ENCODE measurements at places on chromosomes 6 and 20.

DNA sequence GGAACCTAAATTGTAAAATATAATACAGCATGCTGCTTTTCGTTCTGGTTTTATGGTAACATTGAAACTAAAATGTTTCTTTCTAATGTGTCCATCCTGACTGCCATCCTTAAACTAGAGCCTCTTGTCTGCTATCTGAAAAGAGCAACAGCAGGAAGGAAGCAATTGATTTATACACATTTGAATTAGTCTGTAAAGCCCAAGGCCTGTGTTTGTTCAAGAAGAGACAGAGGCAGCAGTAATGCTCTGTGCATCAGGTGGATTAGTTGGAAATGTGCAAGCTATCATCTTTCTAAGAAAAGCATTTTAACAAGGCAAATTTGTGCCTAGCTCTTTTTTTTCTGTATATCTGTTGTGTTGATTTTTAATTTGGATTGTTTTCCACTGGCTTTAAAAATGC, 128.6 kb downstream of the SCAF8 start:
- DNase-seq: no peak

GRCh38 chr6:41784581-41785171, 2.8 kb upstream of the TOMM6 start:
- DNase-seq: no peak

DNA sequence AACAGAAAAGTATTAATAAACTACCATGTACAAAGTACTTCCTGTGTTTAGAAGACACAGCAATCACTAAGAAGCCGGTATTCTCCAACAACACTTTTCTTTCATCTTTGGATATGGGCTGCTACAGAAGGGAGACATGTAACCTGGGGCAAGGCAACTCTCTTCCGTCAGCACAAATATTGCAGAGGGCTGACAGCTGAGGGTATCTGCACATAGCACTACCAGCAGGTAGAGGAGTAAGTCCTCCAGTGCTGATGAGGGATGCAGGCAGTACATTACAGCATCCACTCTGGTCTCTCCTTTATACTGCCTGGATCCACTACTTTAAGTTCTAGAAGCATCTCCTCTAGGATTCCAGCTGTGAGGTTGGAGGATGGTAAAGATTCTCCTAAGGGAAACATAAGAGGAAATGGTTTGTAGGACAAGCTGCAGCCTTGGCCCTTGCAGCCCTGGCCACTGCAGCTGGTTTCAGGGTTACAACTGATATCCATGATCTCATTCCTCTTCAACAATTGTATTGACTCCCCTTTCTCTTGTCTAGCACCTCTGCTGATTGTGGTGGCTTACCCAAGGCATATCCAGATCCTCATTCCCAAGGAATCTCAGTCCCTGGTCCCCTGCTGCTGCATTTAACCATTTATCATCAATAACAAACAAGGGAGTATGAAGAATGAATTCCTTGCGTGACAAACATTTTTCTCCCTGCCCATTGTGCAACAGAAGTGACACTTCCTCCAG, 110.7 kb upstream of the ADGRF1 start:
- no peak for DNase-seq

DNA sequence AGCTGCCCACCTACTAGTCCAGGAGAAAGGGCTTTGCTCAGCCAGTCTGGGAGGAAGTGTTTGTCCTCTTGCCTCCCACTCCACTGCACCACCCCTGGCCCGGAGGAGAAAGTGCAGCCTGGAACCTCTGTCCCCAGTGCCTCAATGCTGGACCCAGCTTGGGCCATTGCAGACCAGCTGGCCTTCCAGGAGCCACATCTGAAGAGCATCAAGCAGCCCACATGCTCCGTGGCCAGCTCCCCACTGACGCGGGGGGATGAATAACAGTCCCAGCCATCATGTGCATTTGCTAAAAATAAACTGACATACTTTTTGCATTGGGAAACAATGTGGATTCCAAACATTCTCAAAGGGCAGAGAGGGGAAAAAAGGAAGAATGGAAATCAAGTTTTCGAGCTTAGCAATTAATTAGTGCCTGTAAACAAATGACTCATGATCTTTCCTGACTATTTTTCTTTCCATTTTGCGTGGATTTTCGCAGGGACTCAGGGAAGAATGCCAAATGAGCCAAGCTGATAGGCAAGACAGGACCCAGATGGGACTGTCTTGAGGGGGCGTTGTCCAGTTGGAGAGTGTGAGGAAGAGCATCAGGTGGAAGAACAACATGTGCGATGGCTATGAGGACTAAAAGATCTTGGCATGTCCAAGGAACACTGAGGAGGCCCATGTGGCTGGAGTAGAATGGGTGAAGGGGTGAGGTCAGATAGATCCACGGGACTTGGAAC, 34.1 kb downstream of the CEBPB start:
- DNase-seq: no peak

- DNase-seq: no peak
These were observed 165.1 kb upstream of the SLC24A3 start for GRCh38 chr20:19047040-19047950.

DNA sequence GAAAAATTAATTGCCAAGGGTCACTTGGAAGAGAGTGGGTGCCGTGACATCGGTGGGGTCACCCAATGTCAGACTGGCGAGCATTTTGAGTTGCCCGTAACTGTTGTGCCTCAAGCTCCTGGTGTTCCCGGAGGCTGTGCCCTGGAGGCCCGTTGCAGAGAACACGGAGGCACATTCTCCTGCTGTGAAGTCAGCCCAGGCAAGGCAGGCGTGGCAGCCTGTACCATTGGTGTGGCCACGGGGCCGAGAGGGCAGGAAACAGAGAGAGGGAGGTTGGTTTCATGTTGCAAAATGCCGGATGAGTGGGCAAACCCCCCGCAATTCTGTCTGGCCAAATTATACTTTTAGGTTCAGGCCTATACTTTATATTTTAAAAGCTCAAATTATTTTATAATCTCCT, 81.2 kb downstream of the THBS2 start:
- DNase-seq: no peak

DNA sequence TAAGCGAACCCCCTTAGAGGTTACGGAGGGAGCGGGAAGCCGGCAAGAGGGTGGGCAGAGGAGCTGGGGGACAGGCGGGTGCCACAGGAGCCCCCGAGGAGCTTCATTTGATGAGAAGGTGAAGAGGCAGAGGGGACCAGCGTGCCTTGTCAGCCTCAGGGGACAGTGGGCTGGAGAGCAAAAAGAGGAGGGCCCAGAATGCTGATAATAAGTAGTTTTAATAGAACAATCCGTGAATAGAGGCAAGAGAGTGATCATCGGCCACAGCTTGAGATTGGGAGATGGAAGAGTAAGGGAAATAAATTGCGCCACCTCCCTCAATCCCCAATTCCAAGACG, 1.3 kb downstream of the COL19A1 start:
- DNase-seq: no peak

GRCh38 chr6:149033454-149033853, 284.1 kb upstream of the TAB2 start:
- DNase-seq: no peak

GRCh38 chr20:50861012-50861411, 66.2 kb downstream of the BCAS4 start:
- no peak for DNase-seq

DNA sequence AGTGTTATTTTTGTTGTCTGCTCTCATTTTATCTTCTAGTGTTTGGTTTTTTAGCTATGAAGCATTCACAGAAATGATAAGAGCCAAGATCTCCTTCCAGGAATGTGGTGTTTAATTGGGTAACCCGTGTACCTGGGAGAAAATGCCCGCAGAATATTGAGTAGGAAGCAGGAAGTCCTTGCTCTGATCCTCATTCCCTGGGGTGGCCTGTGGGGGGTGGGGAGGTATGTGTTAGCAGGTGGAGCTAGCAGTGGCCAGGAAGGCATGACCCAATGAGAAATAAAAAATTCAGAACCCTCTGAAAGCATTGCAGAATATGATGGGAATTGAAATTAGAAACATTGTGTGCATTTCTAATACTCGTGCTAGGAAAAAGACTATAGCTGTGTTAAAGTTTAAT, 100.8 kb downstream of the DTD1 start:
- DNase-seq: no peak

GRCh38 chr6:133047065-133047665, 194.0 kb upstream of the EYA4 start:
- no peak for DNase-seq

DNA sequence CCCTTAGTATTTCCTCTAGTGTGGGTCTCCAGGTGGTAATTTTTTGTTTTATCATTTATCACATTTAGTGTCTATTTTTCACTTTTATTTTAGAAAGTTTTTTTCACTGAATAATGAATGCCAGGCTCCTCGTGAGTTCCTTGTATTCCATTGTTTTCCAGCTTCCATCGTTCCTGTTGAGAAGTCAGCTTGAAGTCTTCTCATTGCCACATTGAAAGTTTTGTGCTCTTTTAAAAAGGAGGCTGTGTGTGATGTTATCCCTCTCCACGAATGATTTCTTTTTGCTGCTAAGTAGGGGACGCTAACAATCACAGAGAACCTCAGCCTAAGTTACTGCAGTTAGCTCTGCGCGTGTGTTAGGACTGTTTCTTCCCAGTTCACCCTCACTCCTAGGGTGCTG, 194.5 kb downstream of the TAF4 start:
- no peak for DNase-seq

- no peak for DNase-seq
These were observed 702 bp downstream of the ETV7 start for GRCh38 chr6:36386495-36387439.

DNA sequence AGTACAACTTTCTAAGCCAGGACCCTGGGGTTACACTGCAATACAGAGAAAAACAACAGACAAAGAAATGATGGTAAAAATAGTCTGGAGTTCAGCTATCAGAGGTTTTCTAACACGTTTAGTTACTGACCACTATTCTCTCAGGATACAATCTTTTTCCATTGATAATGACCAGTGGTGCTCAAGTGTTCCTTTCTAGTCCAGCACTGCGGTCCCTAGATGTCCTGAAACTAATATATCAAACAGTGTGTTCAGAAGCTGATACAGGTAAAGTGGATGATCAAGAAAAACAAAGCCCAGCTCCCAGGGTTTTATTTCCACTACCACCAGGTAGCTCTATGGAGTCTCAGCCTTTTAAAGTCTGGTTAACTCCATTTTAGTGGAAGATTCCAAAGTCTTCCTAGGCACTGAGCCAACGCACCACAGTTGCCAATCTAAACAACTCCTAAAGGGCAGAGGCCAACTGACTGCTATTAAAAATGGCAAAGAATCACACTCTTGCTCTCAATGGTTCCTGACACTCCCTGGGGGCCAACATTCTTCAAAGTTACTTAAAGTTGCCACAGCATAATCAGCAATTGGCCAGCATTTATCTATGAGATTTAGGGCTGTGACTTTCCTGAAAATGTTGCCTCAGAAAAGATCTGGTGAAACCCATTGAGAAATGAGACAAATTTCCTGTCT, 38.2 kb downstream of the DZANK1 start:
- no peak for DNase-seq

DNA sequence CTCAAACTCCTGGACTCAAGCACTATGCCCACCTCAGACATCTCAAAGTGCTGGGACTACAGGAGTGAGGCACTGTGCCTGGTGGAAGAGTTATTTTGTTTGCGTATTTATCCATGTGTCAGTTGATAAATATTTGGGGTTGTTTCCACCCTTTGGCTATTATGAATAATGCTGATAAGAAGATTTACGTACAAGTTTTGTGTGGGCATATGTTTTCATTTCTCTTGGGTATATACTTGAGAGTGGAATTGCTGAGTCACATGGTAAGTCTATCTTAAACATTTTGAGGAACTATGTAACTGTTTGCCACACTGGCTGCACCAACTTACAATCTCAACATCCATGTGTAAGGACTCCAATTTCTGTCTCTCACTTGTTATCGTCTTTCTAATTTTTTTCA, 200.3 kb downstream of the RNGTT start:
- no peak for DNase-seq

GRCh38 chr6:17354700-17355403, 38.5 kb upstream of the CAP2 start:
- no peak for DNase-seq

DNA sequence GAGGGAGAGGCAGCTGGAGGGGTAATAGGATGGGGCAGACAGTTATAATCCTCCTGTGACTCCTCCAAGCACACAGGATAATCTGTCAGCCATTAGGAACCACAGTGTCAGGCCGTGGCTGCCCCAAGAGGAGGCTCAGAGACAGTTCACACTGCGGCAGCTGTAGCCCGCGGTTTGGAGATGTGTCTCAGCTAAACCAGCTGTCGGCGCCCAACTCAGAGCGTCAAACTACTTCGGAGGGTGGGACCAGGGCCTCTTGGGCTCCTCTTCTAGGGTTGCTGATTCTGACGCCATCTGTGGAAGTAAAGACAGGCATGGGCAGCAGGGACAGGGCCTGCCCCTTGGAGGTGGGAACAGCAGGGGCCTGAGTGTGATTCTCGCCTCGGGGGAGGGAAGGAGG, 309.8 kb downstream of the CDC5L start:
- no peak for DNase-seq

GRCh38 chr6:36320475-36320874, 16.2 kb downstream of the BNIP5 start:
- no peak for DNase-seq

GRCh38 chr6:104527311-104527710, 332.4 kb downstream of the HACE1 start:
- no peak for DNase-seq

- DNase-seq: no peak
These were observed 34.8 kb upstream of the UST start for GRCh38 chr6:148711833-148712654.

DNA sequence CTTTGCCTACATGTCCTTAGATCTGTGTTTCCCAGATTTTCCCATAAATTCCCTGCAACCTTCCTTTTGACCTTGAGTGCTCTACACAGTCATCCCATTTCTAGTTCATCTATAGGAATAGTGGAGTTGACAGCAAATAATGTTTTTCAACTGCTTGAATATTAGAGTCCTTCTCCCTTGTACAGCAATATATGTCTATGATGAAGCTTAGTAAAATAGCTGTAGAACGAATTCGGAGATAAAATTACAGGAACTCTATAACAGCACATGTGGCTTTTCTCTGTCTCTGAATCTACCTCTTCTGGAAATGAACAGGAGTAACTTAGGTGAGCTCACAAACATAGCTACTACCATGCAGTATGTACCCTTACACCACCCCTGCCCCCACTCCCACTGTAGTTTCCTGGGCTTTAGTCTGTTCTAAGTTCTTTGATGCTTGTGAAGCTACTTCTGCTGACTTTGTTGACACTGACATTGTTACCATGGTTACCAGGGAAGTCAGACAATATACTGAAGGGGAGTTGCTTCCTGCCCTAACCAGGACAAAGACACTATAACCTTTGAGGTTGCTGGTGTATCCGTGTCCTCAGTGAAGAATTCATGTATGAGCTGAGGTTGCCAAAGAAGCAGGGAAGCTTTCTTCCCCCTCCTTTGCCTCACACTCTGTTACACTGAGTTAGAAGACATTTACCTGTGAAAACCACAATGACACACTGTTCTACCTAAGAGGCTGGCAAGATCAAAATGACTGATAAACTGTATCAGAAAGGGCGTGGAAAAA, 35.8 kb upstream of the SHLD1 start:
- DNase-seq: peak; percentile 77

GRCh38 chr6:79425589-79426311, 111.5 kb downstream of the LCA5 start:
- no peak for DNase-seq

DNA sequence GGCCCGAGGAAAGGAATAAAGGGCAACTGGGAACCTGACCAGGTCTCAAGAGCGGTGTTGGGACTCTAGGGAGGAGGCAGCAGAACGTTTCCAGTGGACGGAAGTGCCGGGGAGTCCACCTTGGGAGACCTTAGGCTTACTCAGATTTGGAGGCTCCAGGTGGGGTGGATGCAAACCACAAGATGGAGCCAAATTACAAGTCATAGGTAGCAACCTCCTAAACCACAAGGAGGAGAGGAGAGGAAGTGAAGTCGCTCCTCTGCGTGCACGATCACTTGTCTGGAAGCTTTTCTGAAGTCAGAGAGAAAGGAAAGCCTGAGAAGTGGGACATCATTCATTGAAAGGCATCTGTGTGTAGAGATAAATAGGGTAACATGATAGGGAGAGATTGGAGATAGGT, 9.3 kb downstream of the HLA-DOA start:
- DNase-seq: no peak

Data from activated gamma-delta T cell treated with Interleukin-2 at 50 U/mL for 16 hours (primary cell).